ENCODE measurements at places on chromosomes 7 and 10. TPM values are rescaled to one million over a fixed set of nuclear protein-coding genes. Genes with fewer than 3 reads are reported as not detected.

- no peak for DNase-seq
Observed at GRCh38 chr10:60448246-60448645, 58.6 kb upstream of the ANK3 start.

The GPR146 gene
- 0.55 TPM for total RNA-seq

The FRAT2 gene
- 10.4 TPM for total RNA-seq

The TLL2 gene
- total RNA-seq, result 0.09 TPM
